Stimulated activated CD4-positive, alpha-beta T cell treated with anti-CD3 and anti-CD28 coated beads, Interleukin-1b, Interleukin-23, amount 100 ng/mL, for 48 hours (primary cell): ENCODE measurements at places on chromosomes 6 and 20.
A peak's percentile ranks its signal among the peaks of the same experiment; 100 is the strongest.

DNA sequence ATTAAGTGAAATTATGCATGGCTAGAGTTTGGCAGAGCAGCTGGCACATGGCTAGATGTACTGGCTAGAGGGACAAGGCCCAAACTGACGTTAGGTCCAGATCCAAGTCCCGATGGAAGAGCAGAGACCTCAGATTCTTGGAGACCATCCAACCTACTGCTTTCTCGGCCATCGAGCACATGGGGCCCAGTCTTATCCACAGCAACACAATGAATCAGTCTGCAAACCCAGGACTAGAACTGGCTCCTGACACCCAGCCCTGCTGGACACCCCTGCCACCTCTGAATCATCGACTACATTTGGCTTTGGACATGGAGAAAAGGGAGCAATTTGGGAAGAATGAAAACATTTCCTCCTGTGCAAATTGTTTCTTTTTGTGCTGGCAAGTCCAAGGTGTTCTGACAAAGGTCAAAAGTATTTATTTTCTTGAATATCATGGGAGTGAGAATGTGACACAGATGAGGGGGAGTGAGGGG, 23.9 kb upstream of the YWHAB start:
- DNase-seq: no peak

- DNase-seq: no peak
Observed at GRCh38 chr20:45038745-45039474, 62.0 kb downstream of the KCNS1 start.

- no peak for DNase-seq
Observed at GRCh38 chr20:44113618-44114376, 73.2 kb downstream of the JPH2 start.

DNA sequence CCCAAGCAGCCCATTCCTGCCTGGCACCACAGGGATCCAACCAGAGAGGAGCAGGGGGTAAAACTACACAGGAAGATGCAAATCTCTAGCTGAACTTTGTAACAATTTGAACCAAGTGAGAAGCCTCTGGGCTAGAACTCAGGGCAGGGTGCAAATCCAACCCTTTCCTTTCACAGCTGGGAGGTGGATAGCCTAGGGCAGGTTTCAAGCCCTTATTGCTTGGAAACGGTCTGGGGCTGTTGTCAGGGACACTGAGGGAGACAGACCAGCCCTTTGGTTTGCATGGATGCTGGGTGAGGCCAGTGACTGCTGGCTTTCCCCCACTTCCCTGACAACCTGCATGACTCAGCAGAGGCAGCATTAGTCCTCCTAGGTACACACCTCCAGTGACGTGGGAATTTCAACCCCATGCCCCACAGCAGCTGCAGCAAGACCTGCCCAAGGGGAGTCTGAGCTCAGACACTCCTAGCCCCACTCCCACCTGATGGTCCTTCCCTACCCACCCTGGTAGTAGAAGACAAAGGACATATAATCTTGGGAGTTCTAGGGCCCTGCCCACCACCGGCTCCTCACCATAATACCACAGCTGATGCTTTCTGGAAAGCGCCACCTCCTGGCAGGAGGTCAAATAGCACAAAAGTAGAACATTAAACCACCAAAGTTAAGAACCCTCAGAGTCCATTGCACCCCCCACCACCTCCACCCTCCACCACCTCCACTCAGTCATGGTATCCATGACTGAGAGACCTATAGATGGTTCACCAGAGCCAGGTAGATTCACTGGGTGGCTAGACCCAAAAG, 797.7 kb upstream of the MAN1A1 start:
- peak; percentile 2 for DNase-seq

GRCh38 chr6:159008656-159009288, 8.8 kb upstream of the RSPH3 start:
- DNase-seq: no peak

DNA sequence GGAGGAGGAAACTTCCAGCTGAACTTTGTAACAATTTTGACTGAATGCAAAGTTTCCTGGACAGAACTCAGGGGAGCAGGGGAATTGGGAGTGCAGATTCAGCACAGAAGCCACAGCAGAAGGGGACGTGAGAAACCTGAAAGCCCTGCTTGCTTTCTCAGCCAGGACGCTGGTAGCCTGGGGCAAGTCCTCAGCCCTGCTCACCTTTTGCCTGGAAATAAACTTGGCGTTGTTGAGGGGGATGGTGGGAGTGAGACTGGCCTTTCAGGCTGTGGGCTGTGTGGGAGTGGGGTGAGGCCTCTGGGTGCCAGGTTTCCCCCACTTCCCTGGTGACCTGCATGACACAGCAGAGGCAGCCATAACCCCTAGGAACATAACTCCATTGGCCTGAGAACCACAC, 238.1 kb upstream of the HS3ST5 start:
- DNase-seq: no peak

- DNase-seq: no peak
Observed at GRCh38 chr6:870096-870495, 177.2 kb upstream of the EXOC2 start.

- no peak for DNase-seq
Observed at GRCh38 chr6:100246206-100246605, 218.5 kb downstream of the SIM1 start.

- no peak for DNase-seq
Observed at GRCh38 chr6:166335378-166336302, 6.7 kb downstream of the SFT2D1 start.

GRCh38 chr6:143337201-143337949, 113.1 kb downstream of the ADAT2 start:
- DNase-seq: peak; percentile 49

DNA sequence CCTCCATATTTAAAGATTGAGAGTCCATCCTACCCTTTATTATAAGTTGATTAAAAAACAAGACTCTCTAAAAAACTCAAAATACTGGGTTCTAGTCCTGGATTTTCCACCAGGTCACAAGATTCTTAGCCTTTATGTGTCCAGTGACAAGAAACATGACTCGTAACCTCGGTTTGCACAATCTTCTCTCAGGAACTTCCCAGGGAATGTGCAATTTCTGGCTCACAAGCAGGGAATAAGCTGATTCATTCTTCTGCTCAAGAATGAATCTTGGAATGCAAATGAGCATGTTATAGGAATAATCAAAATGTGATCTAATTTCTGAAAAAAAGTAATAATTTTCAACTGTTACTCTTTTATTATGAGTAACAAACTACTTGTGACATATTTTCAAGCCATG, 45.1 kb downstream of the OGFRL1 start:
- no peak for DNase-seq

DNA sequence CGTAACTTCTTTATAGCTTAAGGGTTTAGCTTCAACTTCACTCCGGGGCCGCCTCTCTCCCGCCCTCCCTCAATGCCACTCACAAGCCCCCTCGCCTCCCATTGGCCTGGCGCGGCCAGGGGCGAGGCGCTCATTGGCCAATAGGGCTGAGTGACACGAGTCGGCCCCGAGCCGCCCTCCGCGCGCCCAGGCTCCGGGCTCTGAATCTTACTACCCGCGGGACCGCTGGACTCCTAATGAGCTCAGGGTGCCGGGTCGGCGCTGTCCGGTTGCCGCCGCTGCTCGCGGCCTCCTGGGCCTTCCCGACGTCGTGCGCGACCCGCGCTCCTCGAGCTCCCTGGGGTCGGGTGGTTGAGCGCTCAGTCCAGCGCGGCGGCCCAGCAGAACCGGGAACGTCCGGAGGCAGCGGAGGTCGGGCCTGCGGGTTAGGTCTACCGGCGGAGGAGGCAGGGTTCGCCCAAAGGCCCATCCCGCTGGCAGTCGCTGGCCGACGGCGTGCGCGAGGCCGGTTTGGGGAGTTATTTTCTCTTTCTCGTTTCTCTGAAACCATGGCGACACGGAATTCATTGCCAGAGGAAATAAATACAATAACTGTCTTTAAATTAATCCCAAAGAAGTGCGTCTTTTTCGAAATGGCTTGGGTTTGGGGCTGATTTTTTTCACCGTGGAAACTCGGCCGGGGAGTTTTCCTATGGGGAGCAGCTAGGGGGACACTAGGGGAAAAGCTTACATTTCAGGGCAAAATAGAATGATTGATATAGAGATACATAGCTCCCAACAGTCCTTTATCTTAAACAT, at the start of gene SIM1:
TSS of gene SIM1 (minus strand) at position 19 of the 798 bp plus-strand sequence. CDS start 1,453 bp downstream, outside the sequence.
- DNase-seq: no peak

DNA sequence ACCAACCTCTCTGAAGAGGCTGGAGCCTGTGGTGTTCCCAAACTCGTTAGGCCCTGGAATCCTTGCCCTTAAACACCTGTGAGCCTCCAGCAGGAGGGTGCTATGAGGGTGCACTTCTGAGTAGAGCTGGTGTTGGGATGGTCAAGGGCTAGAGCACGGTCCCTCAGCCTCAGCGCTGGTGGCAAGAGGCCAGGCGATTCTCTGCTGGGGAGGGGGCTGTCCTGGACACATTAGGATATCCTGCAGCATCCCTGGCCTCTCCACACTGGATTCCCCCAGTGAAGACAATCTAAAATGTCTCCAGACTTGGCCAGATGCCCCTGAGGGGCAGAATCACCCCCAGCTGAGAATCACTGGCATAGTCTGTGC, 157.8 kb downstream of the SYCP2 start:
- DNase-seq: no peak

DNA sequence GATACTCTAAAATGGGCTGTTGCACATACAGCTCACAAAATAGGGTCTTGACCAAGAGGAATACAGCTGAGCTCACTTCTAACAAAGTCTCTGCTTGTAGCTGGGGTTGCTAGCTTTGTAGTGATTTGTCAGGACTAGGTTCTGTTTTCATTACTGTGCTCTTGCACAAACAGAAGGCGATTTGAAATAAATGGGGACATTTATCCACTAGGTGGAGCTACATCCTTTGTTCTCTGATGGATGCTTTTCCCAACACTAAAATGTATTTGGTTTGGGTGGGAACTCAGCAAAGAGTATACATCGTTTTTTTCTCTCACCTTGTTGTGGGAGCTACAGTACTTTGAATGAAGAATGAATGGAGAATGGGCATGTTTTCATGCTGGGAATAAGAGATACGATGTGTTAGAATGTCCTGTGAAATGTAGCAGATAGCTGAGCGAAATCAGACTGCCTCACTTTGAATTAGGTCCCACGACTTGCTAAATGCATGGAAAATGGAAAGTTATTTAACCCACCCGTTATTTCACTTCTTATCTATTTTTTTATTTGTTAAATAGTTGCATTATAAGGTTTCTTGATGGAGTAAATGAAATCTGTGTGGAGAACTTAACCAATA, 494.7 kb upstream of the MAP3K7 start:
- no peak for DNase-seq

DNA sequence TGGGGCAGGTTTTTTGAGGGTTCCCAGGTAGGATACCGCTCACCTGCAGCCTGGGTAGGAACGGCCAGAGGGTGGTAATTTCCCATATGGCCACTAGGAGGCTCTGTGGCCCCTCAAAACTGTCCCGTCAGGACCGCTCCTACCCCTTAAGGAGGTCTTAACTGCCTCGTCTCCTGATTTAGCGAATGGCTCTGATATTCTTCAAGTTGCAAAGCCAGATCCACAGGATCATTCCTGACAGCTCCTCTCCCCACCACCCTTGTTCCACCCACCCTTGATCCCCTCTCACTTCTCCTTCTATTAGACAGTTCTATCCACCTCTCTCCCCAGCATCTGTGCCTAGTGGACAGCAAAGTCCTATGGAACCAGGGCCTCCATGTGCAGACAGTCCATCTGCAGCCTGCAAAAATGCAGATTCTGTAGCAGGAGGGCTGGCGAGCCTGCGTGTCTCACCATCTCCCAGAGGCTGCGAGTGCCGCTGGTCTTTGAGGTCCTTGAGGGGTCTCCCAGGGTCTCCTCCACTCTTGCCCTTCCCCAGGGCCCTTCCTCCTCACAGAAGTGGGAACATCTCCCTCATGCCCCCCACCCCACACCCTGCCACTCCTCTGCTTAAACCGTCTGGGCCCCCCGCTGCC, 34.3 kb upstream of the ZBP1 start:
- peak; percentile 49 for DNase-seq
